D341Med (cell line): ENCODE measurements at places on chromosomes 3 and 15.

- no peak for DNase-seq
Observed at GRCh38 chr3:112761062-112761638, 85.5 kb downstream of the CD200R1L start.

DNA sequence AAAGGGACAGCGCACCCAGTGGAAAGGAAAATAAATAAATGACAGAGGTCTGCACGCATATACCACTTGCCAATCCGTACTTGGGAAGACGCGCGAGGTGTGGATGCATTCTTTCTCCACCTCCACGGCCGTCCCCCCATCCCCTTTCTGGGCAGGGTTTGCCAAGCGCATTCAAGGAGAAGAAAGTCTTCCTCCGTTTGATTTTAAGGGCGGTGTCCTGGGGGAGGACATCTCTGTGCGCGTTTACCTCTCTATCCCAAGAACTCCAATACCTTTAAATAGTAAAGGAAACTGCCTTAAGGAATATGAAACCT, 576 bp upstream of the MB21D2 start:
- DNase-seq: no peak

- no peak for DNase-seq
Observed at GRCh38 chr3:63946753-63947152, 34.6 kb upstream of the SCAANT1 start.

DNA sequence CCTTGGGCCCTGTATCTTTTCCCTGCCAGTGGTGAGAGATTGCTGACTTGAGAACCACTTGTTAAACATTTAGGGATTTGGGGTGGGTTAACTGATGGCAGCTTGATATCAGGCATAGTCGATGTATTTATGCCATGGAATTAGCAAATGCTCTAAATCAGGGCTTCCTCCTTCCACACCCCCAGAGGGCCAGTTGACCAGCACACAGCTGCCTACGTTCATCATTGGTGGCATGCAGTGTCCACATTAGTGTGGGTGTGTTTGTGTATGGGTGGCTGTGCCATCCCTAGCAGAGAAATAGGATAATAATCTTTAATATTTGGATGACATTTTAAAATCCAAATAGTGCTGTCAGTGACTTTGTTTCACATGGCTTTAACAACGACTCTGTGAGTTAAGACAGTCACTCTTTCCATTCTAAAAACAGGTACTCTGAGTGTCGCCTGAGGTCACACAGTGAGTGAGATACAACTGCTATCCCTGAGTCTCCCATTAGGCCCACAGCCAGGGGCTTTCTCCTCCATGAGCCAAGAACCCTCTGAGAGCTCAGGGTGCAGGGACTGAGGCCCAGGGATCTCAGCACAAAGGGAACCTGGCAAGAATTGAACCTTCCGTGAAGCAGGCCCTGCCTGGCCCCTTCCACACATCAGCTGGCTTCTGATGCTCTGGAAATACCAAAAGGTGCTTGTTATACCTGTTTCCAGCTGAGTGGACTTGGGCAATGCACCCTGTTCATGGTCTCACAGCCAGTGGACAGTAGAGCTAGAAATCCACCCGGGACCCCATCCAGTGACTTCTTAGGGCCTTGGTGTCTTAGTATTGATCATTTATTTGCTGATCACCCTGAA, 4.3 kb upstream of the LTF start:
- DNase-seq: no peak

DNA sequence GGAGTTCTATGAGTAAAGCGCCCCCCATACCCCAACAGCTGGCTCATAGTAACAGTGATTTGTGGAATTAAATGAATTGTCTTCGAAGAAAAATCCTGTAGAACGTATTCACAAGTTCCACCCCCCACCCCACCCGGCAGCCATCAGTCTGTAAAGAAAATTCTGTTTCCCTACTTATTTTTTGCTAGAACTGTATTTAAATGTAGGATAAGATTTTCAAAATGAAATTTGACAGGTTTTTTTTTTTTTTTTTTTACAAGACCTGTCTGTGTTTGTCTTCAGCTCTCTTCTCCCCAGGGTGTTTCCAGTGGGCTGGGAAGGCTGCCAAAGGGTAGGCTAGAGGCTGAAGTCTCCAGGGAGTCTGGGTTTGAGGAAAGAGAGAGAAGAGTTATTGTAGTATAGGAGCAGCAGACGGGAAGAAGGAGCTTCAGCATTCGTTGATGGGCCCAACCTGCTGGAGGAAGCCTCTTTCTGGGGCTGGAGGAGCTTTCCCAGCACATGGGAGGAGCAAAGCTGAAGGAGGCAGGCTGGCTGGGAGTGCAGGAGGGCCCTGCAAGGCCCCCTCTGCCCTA, 130.6 kb upstream of the SEMA6D start:
- peak; percentile 79 for DNase-seq

DNA sequence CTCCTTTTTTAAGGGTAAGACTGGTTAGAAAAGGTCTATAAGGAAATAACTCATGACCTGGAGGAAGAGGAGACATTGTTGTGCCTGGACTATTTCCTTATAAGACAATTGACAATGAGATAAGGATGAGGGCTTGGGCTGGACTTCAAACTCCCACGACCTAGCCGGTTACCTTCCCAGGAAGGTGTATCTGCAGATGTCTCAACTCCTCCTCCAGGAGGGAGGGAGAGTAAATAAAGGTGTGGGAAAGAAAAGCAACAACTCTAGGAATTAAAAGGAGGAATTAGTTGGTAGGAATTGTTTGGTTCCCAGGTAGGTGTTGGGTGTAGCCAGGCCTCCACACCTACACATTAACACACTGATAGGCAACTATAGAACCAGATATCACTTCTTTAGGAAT, 97.8 kb upstream of the TBL1XR1 start:
- no peak for DNase-seq

DNA sequence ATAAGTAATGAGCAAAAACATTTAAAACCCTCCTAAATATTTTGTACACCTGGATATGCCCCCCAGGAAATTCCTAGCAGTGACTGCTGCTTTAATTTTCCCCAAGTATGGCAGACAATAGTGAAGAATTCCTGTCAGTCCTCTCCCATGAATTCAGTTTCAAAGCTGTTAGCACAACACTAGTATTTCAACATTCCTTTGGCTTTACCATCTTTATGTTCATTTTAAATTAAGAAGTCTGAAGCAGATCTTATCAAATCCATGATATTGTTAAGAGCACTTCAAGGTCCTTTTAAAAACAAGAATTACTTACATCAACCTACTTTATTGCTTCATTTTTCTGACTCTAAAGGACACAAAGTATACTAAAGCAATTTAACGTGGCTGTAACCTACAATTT, 28.8 kb upstream of the CDIN1 start:
- DNase-seq: no peak

GRCh38 chr15:42010434-42010833, 10.4 kb downstream of the PLA2G4E start:
- DNase-seq: no peak

- no peak for DNase-seq
Observed at GRCh38 chr15:69105451-69105985, 54.9 kb upstream of the GLCE start.

DNA sequence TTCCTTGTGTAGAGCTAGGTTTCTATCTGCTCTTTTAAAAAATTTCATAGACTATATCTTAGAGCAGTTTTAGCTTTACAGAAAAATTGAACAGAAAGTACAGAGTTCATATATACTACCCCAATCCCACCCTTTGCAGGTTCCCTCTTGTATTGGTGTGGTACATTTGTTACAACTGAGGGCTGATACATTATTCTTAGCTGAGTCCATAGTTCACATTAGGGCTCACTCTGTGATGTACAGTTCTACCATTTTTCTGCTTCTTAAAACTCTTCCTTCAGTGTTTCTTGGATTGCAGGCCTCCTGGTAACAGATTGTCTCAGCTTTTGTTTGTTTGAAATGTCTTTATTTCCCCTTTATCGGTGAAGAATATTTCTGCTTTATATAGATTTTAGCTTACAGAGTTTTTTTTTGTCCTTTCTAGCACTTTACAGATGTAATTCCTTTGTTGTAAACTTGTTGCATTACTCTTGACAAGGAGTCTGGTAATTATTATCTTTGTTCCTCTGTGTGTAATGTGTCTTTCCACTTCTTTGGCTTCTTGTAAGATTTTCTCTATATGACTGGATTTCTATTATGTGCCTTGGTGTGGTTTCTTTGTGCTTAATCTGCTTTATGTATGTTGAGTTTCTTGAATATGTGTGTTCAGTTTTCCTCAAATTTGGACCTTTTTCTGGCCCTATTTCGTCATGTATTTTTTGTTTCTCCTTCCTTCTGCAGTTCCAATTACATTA, 25.3 kb downstream of the MEF2A start:
- no peak for DNase-seq

GRCh38 chr15:26893351-26894065, 26.6 kb downstream of the GABRA5 start:
- DNase-seq: no peak

GRCh38 chr3:27467545-27467944, 16.6 kb downstream of the SLC4A7 start:
- DNase-seq: peak; percentile 49

DNA sequence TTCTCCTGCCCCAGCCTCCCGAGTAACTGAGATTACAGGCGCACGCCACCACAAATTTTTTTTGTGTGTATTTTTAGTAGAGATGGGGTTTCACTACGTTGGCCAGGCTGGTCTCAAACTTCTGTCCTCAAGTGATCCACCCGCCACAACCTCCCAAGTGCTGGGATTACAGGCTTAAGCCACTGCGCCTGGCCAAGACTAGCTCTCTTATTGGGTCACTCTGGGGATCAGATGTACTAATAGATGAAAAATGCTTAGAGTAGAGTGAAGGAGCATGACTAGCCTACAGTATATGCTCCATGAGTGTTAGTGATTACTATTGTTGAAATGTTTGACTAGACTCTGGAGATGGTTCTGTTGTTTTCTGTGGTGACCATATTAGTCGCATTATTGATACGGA, 21.8 kb downstream of the RARB start:
- DNase-seq: no peak

- DNase-seq: no peak
Observed at GRCh38 chr3:160812304-160812703, 56.3 kb downstream of the PPM1L start.

DNA sequence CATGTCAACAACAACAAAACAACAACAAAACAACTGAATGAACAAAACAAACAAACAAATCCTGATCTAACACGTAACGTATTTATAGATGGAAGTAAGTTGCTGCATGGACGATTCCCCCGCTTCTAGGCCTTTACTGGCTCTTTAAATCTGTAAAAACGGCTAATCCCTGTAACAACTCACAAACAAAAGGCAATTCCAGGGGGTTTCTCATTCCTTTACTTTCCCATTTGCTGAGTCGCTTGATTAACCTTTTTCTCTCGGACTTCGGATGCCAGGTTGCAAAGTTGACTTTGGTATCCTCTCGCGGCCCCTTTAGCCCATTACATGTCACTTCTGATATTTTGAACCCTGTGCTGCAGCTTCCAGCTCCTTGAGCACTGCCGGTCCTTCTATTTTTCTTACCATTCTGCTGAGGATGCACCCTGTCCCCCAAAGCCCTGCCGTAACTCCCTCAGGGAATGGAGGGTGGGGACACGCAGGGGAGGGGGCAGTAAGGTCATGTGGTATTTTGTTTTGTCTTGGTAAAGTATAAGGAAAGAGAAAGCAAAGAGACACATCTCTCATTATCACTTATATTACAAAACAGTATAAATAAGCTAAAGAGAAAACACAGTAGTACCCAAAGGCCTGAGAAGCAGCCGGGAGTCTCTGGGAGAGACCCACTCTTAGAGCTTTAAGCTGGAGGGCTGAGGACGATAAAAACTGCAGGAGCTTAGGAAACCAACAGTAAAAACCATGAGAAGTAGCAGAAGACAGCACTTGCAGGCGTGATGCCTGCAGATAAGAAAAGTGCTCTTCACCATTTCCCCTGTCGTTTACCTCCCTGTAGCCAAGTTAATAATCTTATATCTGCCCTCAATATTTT, 457.8 kb upstream of the ZNF717 start:
- DNase-seq: no peak

GRCh38 chr3:41565003-41565402, 365.7 kb downstream of the CTNNB1 start:
- DNase-seq: no peak

DNA sequence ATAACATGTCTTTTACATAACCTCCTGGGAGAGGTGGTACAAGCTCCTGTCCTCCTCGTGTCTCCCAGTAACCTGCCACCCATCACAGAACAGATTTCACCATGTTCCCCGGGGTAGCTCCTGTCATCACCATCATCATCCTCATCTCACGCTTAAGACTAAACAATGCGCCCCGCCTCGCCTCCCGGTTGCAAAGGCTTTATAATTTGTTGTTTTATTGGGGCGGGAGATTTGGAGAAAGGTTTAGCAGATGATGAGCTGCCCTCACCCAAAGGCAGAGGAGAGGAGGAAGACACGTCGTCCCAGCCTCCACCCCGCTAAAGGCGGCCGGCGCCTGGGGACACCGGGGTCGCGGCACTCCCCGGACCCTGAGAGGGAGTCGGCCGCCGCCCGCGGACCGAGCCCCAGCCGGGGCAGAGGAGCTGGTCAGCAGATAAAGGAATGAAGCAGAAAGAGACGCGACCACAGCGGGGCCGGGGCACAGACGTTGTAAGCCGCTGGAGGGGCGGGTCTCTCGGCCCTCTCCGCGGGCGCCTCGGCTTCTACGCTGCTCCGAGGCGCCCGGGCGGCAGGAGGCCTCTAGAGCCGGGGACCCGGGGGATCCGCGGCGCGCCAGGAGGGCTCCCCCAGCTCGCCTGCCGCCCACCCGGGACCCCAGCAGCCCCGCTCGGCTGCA, 589 bp downstream of the HERC1 start:
- peak; percentile 78 for DNase-seq

- DNase-seq: no peak
Observed at GRCh38 chr15:29393443-29393842, 123.8 kb upstream of the NSMCE3 start.

GRCh38 chr15:48388910-48389309, 57.7 kb downstream of the DUT start:
- DNase-seq: no peak

- no peak for DNase-seq
Observed at GRCh38 chr3:166425900-166426611, 588.8 kb upstream of the BCHE start.

- DNase-seq: no peak
Observed at GRCh38 chr15:101523560-101523940, 34.0 kb upstream of the PCSK6 start.

DNA sequence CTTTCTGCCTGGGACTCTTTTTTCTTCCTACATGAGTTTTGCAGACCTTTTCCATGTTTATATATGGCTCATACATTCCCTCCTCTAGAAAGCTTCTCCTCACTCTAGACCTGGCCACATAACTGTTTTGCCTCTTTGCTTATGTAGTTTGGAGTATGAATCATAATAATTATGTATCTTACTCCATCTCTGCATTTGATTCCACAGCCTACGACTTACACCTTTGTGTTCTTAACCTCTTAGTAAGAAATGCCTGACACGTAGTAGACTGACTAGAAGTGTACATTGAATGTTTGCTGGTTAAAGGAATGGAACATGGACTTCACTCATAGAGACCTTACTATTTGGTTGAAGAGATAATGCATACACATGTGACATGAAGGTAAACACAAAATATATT, 56.4 kb downstream of the MBNL1 start:
- DNase-seq: no peak

DNA sequence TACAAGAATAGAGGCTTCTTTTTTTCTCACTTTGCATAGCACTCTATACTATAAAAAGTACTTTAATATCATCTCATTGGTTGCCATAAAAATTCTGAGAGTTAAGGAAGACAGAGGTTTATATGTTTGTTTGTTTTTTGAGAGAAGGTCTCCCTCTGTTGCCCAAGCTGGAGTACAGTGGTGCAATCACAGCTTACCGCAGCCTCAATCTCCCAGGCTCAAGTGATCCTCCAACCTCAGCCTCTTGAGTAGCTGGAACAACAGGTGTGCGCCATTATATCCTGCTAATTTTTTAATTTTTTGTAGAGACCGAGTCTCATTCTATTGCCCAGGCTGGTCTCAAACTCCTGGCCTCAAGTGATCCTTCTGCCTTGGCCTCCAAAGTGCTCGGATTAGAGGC, 250.2 kb downstream of the LPP start:
- DNase-seq: no peak

GRCh38 chr3:153078826-153079225, 83.2 kb upstream of the RAP2B start:
- DNase-seq: no peak
